Testis (tissue), 5 donors: ENCODE measurements at places on chromosomes 6 and 20. TPM values are rescaled to one million over a fixed set of nuclear protein-coding genes. Genes with fewer than 3 reads are reported as not detected.

DNA sequence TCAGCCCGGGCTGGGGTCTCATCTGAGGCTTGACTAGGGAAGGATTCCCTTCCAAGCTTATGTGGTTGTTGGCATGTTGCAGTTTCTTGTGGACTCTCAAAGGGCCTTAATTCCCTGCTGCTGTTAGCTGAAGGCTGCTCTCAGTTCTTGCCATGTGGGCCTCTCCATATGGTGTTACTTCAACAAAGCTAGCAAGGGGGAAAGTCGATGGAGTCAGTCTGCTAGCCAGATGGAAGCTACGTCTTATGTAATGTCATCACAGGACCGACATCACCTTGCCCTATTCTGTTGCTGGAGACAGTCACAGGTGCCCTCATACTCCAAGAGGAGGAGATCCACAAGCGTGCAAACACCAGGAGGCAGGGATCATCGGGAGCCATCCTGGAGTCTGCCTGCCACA, 43.3 kb upstream of the ARMC2 start:
- no peaks in the 10 kb centered on the region for H3K36me3 ChIP-seq
- H3K27me3 ChIP-seq, result no peaks in the 10 kb centered on the region

DNA sequence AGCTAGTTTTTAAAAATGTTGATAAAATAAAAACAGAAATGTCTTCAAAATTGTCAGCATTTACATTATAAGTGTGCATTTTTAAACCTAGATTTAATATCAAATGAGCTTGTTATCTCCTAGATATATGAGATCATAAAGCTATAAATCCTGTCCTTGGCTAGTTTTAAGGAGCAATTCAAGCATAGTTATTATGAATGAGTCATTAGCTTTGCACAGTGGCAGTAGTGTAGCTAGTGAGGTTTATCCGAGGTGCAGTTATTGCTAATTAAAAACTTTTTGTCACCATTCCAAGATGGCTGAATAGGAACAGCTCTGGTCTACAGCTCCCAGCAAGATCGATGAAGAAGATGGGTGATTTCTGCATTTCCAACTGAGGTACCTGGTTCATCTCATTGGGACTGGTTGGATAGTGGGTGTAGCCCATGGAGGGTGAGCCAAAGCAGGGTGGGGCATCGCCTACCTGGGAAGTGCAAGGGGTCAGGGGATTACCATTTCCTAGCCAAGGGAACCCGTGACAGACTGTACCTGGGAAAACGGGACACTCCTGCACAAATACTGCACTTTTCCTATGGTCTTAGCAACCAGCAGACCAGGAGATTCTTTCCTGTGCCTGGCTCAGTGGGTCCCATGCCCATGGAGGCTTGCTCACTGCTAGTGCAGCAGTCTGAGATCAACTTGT, 108.8 kb upstream of the SYNCRIP start:
- no peak overlapping the region for H3K27ac ChIP-seq
- H3K4me1 ChIP-seq, result no peaks in the 10 kb centered on the region
- no peaks in the 10 kb centered on the region for H3K36me3 ChIP-seq
- no peaks in the 10 kb centered on the region for H3K27me3 ChIP-seq

DNA sequence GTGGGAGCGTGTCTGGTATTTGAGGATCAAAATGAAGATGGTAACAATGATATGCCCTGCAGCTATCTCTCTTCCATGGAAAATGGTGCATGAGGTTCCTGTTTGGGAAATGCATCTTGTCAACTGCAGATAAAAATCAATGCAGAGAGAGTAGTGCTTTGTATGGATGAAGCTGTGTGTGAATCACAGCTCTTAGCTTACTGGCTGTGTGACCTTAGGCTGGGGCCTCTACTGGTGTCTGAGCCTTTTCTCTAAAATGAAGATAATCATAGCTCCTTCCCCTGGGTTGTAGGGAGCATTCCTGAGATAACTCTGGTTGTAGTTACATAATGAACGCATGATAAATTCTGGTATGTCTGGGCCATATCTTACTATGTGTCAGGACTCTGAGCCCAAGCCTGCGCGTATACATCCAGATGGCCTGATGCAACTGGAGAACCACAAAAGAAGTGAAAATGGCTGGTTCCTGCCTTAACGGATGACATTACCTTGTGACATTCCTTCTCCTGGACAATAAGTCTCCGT, 19.6 kb downstream of the ANGPT4 start:
- no peak overlapping the region for H3K27ac ChIP-seq
- H3K27me3 ChIP-seq, result no peaks in the 10 kb centered on the region
- H3K36me3 ChIP-seq, result no peaks in the 10 kb centered on the region

- no peaks in the 10 kb centered on the region for H3K4me1 ChIP-seq
- H3K27ac ChIP-seq, result no peak overlapping the region
- no peak overlapping the region for H3K4me3 ChIP-seq
- no peaks in the 10 kb centered on the region for H3K36me3 ChIP-seq
Measured at GRCh38 chr6:141472162-141472928, 660.4 kb upstream of the GJE1 start.

The GRM1 gene
- 1.3 TPM for polyA plus RNA-seq
